ENCODE measurements at places on chromosomes 11 and 22. TPM values are rescaled to one million over a fixed set of nuclear protein-coding genes. Genes with fewer than 3 reads are reported as not detected.

MRGPRE gene
- total RNA-seq, result 0.78 TPM

POU2AF1 gene
- not detected for total RNA-seq

DDIAS gene
- 2.6 TPM for total RNA-seq

LMNTD2 gene
- 0.32 TPM for total RNA-seq

PLEKHB1 gene
- total RNA-seq, result 0.97 TPM

PTGDR2 gene
- under 0.01 TPM for total RNA-seq

RCE1 gene
- total RNA-seq, result 9.1 TPM

OR4D5 gene
- not detected for total RNA-seq

Measured in articular chondrocyte of knee joint (primary cell).